ENCODE measurements at places on chromosomes 12 and 14. TPM values are rescaled to one million over a fixed set of nuclear protein-coding genes. Genes with fewer than 3 reads are reported as not detected.

DNA sequence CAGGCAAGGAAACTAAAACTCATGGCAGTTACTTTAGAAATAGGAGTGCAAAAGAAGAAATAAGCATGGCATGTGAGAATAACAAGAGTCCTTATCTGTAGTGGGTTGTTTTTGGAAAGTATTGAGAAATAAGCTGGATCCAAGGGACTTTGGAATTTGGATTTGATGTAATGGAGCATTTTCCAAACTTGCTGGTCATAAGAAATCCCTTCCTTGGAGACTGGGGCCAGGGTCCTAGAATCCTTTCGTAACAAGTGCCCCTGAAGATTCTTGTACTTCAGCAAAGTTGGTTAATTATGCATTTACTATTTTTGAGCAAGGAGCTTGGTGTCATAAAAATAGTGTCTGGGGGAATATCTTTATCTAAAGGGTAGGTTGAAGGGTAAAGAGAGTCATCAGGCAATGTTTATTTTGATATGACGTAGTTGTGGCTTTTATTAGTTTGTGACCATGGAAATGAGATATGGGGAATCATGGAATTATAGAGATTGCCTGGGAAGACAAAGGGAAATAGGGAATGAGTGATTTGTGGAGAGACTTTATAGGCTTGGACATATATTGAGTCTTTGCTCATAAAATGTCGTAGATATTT lies 53.9 kb downstream of the WNK1 start:
- DNase-seq: no peak

- DNase-seq: peak; percentile 48
Measured at GRCh38 chr12:4032924-4033615, 159.9 kb upstream of the PARP11 start.

The KRT86 gene
- 1.2 TPM for total RNA-seq

The ZNF84 gene
- total RNA-seq: 3.2 TPM

The KCNMB4 gene
- total RNA-seq: 2.6 TPM
